ENCODE measurements at places on chromosomes 7 and 10.

DNA sequence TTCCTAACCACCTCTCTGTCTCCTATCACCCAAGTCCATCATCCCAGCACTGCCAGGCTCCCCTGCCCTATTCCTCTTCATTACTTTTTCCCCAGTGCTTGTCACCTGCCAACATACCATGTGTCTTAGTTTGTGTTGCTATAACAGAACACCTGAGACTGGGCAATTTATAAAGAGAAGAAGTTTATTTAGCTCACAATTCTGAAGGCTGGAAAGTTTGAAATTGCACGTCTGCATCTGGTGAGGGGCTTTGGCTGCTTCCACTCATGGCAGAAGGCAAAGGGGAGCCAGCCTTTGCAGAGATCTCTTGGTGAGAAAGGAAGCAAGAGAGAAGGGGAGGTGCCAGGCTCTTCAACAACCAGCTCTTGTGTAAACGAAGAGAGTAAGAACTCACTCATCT is 47.3 kb downstream of the DRGX start:
- no peak for DNase-seq

GRCh38 chr7:112743811-112744210 is 46.4 kb downstream of the TMEM168 start:
- DNase-seq, result peak; percentile 20

GRCh38 chr10:49543604-49544003 is 4.7 kb upstream of the ERCC6 start:
- no peak for DNase-seq

DNA sequence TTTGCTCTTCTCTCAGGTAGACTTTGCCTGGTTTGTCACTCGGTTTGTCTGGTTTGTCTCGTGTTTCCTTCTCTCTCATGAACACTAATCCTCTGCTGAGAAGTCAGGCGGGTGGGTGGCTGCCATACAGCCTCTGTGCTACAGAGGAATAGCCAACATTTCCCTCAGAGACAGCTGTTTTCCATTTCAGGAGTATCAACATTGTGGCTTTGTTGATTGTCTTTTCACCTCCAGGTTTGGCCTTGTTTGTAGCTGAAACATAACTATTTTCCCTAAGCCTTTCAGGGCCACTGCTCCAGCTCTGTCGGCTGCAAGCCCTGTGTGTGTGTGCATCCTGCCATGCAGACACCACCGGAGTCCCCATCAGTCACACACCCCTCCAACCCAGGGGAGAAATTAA is 122.8 kb downstream of the BAMBI start:
- DNase-seq, result no peak

- DNase-seq, result no peak
Measured at GRCh38 chr7:129386506-129386905, 47.7 kb upstream of the STRIP2 start.

- DNase-seq, result peak; percentile 52
Measured at GRCh38 chr10:28393956-28394568, 91.2 kb upstream of the MPP7 start.

- no peak for DNase-seq
Measured at GRCh38 chr7:380711-381210, 90.8 kb downstream of the FOXL3 start.

DNA sequence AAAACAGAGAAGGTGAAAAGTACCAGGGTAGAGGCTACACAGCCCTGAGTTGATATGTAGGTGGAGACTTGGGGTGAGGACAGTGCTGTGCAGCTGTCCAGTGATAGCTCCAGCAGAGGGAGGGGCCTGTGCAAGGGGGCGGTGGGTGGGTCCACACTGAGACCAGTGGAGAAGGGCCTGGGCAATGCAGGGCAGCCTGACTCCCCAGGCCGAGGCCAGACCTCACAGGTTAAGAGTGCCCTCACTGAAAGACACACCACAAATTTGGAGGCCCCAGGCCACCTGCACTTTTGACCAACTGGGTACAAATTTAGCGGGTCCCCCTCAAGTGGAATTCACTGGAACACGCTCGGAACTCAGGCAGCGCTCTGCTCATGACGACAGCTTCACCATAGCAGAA is 6.7 kb upstream of the RASGEF1A start:
- DNase-seq, result no peak

- no peak for DNase-seq
Measured at GRCh38 chr10:787933-788651, 98.6 kb upstream of the DIP2C start.

GRCh38 chr10:75772153-75772887 is 340.9 kb downstream of the LRMDA start:
- no peak for DNase-seq

GRCh38 chr10:88091490-88092061 is 228.2 kb downstream of the PTEN start:
- DNase-seq, result no peak

DNA sequence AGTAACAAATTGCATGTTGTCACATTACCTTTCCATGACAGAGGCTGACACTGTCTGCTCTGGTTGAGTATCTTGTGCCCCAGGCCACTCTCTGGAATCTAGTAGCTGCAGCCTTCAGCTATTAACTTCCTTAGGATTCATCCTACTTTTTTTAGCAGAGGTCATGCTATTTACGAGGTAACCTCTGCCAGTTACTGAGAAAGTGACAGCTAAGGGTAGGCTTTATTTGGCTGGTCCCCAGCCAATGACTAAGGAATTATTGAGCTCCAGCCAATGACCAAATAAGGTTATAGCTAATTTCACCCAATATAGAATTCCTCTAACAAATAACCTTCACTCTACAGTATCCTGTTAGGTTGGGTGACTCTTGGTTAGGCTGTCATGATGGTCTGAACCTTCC is 1361.7 kb downstream of the XPNPEP1 start:
- DNase-seq, result no peak

DNA sequence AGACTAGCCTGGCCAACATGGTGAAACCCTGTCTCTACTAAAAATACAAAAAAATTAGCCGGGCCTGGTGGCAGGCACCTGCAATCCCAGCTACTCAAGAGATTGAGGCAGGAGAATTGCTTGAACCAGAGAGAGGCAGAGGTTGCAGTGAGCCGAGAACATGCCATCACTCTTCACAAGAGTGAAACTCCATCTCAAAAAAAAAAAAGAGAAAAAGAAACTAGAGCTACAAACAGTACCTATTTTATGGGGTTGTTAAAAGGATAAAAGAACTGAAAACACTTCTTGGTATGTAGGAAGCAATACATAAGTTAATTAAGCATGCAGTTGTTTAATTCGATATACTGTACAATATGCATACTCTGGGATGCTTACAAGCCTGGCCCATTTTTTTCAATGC is 216.9 kb downstream of the SORCS1 start:
- DNase-seq, result no peak

GRCh38 chr10:4543938-4544533 is 282.0 kb upstream of the AKR1E2 start:
- DNase-seq, result no peak

GRCh38 chr7:151754142-151754590 is 122.7 kb downstream of the PRKAG2 start:
- peak; percentile 84 for DNase-seq

DNA sequence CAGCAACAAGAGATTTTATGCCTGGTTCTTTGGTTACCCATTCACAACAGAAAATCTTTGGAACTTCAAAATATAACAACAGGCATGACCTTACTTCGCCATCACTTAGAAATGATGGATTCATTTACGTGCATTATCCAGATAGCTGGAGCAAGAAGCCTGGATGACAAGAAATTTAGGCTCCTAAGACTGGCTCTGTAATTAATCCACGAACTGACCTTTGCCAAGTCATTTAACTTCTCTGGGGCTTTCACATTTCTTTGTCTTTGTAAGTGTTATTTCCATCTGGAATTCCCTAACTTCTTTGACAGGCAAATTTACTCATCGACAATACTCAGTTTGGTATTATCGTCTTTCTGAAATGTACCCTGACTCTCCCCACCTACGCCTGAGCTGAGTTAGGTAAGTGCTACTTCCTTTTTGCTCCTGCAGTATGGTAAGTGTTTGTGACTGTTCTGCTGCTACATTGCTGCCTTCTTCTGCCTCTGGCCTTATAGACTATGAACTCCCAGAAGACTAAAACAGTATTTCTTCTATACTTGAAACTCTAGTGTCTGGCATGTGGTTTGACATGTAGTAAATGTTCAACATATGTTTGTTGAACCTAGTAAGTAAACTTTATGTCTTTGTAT is 5.5 kb upstream of the MDFIC start:
- DNase-seq, result no peak

DNA sequence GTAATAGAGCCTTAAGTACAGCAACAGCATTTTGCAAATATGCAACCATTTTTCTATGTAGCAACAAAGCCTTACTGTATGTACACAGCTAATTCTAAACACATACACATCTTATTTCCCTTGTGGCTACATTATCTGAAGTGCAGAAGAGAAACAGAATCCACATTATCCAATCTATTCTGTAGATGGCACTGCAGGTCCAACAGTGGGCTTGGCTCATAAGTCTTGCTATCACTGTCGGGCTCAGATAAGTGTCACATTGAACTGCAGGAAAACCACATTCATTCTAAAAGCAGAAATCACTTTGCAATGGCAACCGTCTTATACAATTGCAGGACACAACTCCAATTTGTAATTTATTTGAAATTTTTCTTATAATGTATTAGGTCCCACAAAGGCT is 109.8 kb upstream of the NOBOX start:
- DNase-seq, result no peak

DNA sequence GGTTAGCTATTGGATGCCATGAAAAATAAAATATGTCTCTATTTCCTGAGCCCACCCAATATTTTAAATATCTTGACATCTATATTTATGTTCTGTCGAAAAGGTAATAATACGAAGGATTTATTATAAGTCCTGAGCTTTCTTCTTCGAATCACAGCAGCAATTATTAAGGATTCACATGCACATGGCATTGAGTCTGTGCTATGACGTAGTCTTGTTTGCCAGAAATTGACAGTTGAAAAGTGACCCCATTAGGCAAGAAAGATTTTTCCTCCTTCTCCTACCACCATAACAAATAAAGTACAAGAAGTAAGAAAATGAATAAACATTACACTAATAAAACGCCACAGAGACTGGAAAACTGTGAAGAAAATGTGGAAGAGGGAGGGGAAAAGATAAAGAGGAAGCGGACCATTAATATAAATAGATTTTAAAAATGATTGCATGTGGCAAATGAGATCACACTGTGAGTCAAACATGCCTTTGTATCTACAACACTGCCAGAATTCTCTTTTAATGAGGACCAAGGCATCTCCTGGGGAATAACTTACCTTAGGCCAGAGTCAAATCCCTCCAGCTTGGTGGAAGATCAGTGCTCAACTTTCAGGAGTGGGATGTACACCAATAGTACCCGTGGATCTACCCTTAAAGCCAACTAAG is 21.6 kb downstream of the FZD1 start:
- no peak for DNase-seq

- peak; percentile 54 for DNase-seq
Measured at GRCh38 chr10:111077785-111078504, 1.1 kb downstream of the ADRA2A start.

- no peak for DNase-seq
Measured at GRCh38 chr7:24175603-24176002, 108.4 kb upstream of the NPY start.

DNA sequence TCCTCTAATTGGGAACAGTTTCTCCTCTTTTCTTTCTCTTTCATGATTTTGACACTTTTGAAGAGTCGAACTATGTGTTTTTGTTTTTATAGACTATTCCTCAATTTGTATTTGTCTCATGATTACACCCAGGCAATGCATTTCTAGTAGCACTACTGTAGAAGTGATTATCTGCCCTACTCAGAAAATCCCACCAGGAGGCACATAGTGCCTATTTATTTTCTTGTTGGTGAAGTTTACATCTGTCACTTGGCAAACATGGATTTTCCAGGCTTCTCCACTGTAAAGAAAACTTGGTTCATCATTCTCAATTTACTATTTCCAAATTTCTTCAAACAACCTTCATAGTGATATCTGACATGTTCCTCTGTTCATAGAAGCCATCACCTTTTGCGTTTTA is 893.9 kb downstream of the CCSER2 start:
- no peak for DNase-seq

DNA sequence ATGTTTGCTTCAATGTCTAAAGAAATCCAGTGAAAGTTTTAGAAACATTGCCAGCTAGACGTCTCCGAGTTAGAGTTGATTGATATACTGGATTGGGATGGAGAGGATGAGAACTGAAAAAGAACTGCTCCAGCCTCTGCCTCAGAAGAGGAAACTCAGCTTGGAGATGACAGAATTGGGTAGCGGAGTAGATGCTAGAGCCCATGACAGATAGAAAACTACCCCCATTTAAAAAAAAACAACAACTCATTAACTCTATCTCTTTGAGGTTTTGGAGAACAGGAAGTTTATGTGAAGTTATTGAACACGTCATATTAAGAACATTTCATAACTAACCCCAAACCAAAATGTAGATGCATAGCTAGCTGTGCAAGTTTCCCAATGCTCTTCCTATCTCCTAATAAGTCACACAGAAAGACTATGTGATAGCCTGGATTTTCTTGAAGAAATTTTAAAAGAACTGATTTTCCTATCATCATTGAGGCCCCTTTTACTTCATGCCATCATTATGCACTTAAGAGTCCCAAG is 28.3 kb upstream of the AFAP1L2 start:
- DNase-seq, result no peak

DNA sequence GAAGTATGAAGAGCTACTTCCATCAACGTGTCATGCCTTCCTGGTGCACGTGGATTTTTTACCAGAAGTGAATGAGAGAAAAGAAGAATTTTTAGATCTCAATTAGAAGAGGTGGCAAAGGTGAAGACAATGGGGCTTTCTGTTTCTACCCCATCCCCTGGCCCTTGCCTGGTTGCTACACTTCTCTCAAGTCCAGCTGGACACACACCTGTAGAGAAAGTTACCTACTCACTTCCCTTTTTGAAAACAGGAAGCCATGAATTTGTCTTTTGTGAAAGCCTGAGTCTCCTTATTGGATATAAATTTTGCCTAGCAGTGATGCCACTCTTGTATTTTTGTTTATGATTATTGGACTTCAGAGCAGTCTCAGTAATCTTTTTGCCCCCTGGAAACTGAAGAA is 142.9 kb upstream of the AKR1E2 start:
- no peak for DNase-seq

GRCh38 chr10:110165239-110165638 is 42.2 kb upstream of the MXI1 start:
- DNase-seq, result no peak

GRCh38 chr7:116195451-116195850 is 14.9 kb upstream of the TES start:
- DNase-seq, result no peak

GRCh38 chr7:102244601-102245000 is 42.1 kb upstream of the SH2B2 start:
- no peak for DNase-seq

GRCh38 chr7:149778696-149779501 is 5.5 kb upstream of the ZNF467 start:
- no peak for DNase-seq

- no peak for DNase-seq
Measured at GRCh38 chr7:95828824-95829790, 56.8 kb downstream of the DYNC1I1 start.
